Kidney glomerular epithelial cell (primary cell): ENCODE measurements at places on chromosomes 6 and 20.

GRCh38 chr20:5316188-5317158 lies at the start of gene PROKR2:
PROKR2 (minus strand) TSS chr20:5316954; CDS start chr20:5314369, 2,585 bp downstream.
- DNase-seq: no peak

DNA sequence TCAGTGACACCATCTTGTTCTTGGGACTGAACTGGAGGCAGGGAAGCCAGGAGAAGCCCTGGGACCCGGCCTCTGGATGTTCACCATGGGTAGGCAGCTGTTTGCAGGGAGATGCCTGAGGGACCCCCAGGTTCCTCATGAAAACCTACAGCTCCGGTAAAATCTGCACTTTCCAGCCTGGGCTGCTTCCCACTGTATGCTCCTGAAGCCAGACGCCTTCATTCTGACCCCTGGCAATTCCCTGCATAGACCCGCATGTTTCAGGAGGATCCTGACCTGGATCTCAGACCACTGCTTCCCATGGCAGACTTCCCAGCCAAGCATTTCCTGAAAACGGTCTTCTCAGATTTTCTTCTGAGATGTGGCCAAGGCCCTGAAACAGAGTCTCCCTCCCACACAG lies 306.7 kb downstream of the PREX1 start:
- DNase-seq: no peak

GRCh38 chr6:147974376-147974775 lies 368.3 kb upstream of the SASH1 start:
- DNase-seq: peak; percentile 22

DNA sequence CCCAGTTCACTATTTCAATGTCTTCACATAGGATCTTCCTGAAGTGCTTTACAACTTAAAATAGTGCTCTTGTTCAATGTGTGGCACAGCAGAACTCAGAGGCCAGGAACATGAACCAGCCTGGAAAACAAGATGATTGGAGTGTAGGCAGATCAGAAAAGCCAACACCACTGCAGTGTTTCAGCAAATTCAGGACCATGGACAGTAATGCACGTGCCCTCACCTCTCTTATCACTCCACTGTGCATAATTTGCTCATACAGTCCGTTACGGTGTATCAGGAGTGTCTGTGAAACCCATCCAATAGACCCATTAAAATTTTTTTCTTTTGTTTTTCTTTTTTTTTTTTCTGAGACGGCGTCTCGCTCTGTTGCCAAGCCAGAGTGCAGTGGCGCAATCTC lies 27.6 kb upstream of the HACE1 start:
- no peak for DNase-seq

- no peak for DNase-seq
These were observed 1.2 kb upstream of the DSE start for GRCh38 chr6:116369540-116369939.

GRCh38 chr20:20407891-20408805 lies 40.2 kb downstream of the INSM1 start:
- no peak for DNase-seq

DNA sequence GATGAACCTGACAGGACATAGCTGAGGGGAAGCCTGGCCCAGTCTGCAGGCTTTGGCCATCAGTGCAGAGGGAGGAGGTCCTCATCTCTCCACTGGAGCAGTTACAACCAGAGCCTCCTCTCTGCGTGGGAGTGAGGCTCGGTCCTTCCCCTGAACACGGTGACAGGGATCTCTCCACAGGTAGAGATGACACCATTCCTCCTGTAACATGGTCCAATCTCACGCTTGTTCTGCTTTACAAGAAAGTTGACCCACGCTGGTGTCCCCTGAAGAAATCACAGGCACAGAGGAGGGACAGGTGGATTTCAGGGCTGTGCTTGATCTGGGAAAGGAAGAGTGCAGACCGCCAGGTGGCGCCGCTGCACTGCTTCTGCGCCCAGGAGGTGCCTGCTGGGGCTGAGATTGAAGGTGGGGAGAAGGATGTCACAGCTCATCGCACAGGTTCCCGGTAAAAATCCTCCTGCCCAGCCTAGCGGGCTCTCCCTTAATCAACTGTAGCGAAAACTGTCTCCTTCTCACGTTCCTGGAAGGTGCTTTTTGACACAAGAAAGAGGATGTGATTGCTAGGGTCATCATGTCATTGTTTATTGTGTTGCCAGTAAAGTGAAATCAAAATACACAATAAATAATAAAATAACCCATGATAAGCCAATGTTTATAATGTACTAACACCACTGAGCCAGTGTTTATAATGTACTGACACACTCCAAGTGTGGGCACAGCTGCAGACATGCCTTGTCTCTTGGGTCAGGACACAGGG lies 20.4 kb downstream of the HLA-G start:
- DNase-seq: peak; percentile 81

DNA sequence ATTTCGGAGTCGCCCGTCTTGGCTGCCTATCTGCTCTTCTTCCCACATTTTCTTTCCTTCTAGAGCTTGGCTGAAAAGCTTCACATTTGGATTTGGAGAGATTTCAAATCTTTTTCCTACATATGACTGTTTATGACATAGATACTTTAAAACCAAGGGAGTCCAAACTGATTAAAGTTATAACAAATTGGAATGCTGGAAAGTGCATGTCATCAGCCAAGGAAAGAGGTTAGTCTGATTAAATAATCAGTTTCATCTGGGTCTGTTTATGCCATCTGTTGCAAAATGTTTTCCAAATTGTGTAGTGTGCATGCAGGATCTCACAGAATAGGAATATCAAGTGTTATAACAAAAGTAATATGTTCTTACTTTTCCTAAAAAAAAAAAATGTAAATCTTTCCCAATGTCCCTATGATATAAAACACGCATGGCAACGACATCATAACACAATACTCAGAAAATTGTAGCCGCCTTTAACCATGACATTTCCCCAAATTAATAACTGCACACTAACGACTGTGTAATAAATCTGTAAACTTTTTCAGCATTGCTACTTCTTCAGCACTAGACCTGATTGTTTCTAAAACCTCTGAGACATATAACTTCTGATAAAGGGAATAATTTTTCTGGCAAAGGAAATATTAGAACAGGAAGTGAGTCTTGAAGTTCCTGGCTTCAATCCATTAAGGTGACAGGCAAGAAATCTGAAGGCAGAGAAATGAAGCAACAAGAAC lies 230.2 kb upstream of the FOXQ1 start:
- peak; percentile 60 for DNase-seq

DNA sequence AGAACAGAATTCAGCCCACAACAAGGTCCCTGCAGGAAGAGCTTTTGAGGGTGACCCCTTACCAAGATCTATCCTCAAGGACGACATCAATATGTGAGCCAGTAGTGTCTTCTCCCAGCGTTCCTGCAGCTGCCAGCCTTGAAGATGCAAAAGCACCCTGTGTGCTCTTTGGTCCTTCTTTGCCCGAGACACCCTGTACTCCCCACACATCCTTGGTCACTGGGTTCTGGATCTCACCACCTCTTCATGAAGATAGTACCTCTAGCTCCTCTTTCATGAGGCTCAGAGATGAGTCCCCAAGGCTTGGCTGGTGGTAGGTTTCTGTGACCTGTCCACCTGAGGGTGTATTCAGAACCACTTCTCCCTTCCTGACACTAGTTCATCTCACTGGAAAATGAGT lies 259.6 kb upstream of the FOXQ1 start:
- no peak for DNase-seq
